Cerebellar nuclear complex (tissue), 1 donor: ENCODE measurements at places on chromosomes 3 and 15.

GRCh38 chr3:176579711-176580185 is 617.5 kb downstream of the TBL1XR1 start:
- DNase-seq: no peak

DNA sequence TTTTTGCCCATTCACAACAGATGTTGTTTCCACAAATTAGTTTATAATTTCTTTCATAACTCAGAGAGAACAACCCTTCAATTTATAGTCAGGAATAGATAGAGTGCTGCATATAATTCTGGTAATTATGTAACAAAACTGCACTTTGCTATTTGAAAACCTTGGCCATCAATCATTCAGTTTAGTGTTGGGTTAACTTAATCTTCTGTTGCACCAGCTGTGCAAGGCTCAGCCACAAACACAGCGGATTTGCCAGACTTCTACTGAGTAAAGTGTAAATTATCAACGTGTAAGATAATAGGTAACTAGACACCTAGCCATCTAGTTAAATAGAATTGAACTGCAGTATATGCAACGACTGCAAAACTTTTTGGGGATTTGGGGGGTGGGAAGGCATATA is 1064.3 kb upstream of the EPHA6 start:
- no peak for DNase-seq

GRCh38 chr3:151346292-151346691 is 16.9 kb upstream of the P2RY13 start:
- DNase-seq: no peak

DNA sequence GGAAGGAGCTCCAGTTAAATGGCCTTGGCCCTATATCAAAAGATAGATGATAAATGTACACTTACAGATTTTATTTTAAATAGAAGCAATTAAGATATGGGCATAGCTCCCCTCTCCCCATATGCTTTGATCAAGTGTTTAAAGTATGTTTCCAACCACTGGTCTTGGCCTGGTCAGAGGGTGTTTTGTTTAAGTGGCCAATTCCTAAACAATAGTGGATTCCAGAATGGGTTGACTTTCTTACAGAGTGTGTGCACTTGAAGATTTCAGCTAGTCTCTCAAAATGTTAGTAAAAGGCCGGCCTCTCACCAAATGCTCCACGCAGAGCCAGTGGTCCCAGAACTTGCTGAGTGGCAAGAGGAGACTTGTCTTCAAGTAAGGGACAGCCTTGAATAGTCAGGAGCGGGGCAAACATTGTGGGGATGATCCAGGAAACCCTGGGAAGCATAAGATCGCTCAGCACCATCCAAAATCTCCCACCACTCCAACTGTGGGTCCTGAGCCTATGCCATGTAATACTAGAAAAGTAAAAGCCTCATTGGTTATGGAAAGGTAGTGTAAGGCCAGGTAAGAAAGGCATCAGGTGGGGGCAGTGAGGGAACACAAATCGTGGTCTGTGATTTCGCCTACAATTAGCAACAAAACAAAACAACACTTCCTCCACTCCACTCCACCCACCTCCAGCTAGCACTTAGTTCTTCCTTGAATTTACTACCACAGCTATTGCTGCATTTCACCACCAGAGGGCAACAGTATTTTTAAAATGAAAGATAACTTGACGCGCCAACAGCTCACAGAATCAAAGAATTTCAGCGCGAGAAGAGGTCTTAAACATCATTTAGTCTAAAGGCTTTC is 4.8 kb downstream of the RARRES1 start:
- DNase-seq: no peak

DNA sequence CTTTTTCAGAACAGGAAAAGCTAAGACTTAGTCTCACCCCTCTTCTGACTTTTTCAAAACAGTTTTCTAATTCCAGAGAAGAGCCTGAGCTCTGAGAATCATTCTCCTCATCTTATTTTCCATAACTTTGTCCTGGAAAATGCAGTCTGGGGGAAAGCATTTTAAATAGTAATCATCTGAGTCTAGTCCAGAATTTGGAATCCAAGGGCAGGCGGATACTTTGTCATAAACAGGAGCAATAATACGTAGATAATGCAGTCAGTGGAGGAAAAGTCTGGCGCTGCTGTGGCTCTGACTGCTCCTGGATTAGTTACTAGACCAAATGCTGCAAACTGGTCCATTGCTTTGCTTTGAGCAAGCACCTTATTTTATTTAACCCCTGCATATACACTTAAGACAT is 285.0 kb downstream of the THSD4 start:
- no peak for DNase-seq

GRCh38 chr3:169846458-169847193 is 23.1 kb downstream of the LRRC31 start:
- DNase-seq: no peak

GRCh38 chr15:101559952-101560351 is 70.4 kb upstream of the PCSK6 start:
- DNase-seq: no peak

- DNase-seq: no peak
These were observed 353.6 kb downstream of the CNTN4 start for GRCh38 chr3:2452249-2452648.

DNA sequence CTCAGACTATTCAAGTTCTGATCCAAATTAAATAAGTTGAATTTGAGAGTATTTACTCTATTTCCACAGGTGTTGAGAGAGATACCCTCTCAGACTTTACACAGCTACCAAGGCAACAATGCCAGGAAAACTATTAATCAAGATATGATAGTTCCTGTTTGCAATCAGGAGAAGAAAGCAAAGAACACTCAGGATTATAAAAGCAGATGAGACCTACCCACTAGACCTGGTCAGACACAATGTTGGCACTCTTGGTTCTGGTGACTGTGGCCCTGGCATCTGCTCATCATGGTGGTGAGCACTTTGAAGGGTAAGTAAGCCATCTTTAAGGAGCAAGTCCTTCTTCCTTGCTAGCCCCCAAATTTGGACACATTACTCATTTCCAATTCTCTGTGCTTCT is at the start of gene CPB1:
Gene CPB1, plus strand, starts transcription at position 227 of the 400 bp plus-strand sequence. Its CDS starts 13 bp downstream, at position 240.
- DNase-seq: no peak

DNA sequence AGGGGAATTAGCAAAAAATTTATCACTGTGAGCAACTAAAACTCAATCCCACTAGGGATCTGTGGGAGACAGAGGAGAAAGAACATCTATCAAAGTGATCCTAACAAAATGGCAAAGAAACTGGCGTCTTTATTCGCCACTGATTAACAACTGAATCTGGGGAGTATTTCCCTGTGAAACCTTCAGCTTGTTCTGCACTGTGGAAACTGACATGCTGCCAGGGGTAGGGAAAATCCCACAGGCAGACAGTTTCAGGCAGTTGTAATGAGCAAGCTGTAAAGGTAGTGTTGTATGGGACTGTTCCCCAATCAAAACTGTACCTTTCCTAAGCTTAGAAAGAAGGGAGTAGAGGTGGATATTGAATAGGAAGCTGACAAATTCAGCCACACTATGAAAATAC is 611.7 kb downstream of the VGLL3 start:
- no peak for DNase-seq

DNA sequence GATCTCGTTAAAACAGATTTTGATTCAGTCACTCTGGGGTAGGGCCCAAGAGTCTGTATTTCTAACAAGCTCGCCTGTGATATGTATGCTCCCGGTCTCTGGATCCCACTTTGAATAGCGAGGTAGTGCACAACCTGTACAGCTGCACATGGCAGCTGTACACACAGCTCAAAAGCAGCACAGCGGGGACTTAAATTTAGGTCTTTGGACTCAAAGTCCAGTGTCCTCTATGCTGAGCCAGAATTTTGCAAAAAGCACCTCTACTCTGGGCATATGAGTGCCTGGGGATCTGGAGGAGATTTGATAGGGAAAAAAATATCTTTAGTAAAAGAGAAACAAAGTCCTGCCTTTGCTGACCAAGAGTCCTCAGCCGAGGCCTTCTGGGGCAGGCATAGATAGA is 83.1 kb downstream of the HMG20A start:
- DNase-seq: no peak

DNA sequence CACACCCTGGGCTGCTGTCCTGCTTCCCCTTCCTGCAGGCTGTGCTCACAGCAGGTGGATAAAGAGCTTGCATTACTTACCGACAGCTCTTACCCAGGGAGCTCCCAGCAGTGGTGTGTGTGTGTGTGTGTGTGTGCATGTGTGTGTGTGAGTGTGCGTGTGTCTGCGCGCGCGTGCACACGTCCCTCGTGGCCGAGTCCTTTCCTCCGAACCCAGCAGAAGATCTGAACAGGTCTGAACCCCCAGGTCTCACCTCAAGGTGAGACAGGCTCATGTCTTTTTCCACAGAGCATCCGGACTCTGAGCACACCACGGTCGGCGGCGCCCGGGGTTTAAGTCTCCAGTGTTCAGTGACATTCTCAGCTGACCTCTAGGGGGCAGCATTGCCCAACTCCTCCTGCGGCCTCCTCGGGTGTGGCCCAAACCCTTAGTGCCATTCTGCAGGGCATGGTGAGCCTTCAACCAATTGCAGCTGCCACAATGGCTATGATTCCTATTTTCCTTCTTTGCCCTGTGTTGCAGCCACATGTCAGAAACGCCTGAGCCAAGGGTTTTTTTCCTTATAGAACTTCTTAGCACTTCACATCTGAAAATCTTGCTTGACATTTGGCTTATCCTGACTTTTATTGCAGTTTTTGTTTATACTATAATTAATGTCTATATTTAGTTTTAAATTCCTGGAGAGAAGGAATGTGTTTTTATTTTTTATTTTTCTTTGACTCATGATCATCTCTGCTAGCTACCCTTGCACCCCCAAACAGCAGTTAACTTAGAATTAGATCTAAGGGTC is 64.1 kb upstream of the KLHL25 start:
- no peak for DNase-seq

- DNase-seq: no peak
These were observed 2.4 kb downstream of the SKOR1 start for GRCh38 chr15:67827562-67828277.

- no peak for DNase-seq
These were observed 6.5 kb upstream of the CORO2B start for GRCh38 chr15:68572309-68572708.

DNA sequence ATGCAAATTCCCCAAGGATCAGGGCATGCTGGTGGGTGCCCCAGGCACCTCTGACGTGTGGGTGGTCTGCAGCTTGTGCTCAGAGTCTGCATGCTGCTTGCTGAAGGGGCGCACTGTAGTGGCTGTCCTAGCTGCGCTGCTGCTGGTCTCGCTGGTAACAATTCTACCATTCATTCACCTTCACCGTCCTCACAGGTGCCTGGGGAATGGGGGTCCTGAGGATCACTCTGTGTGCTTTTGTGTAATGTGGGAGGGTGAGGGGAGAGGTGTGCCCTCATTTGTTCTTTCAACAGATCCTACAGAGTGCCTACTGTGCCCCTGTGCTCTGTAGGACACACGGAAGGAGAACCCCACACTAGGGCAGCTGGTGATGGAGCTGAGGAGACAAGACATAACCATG is 2.1 kb upstream of the ITGA11 start:
- DNase-seq: no peak

DNA sequence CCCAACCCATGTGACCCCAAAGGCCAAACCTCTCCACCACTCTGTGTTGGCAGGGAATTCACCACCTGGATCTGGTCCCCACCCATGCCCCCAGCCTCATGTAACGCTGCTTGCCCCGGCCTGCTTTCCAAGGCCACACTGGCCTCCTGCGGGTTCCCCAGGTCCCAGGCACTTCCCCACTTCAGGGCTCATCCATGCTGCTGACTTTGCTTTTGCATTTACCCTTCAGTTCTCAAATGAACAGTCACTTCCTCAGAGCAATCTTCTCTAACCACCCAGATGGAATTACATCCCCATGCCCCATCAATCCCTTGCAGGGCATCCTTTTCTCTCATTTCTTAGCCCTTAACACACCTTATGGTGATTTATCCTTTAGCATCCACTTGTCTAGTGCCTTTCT is 9.2 kb downstream of the DAPK2 start:
- DNase-seq: no peak

GRCh38 chr3:42735615-42736014 is 33.0 kb upstream of the HHATL start:
- no peak for DNase-seq

GRCh38 chr3:33315826-33316225 is 38.6 kb downstream of the FBXL2 start:
- DNase-seq: no peak

GRCh38 chr15:28459279-28459678 is 73.5 kb downstream of the GOLGA8G start:
- no peak for DNase-seq

DNA sequence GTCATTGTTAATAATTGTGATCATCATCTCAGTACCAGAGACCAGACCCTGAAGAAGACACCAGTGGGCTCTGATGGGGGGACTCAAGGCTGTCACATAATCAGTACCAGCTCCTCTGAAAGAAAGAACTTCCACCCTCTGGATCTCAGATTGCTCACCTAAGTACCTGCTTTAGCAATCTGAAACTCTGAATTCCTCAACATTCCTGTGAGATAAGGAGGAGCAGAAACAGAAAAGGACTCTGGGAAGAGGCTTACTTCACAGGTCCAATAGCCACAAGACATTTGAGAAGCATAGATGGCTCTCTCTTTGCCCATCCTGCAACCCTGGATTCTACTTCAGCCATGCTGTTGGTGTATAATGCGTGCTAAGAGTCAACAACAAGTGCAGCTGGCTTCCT is 44.0 kb upstream of the OXTR start:
- DNase-seq: no peak

DNA sequence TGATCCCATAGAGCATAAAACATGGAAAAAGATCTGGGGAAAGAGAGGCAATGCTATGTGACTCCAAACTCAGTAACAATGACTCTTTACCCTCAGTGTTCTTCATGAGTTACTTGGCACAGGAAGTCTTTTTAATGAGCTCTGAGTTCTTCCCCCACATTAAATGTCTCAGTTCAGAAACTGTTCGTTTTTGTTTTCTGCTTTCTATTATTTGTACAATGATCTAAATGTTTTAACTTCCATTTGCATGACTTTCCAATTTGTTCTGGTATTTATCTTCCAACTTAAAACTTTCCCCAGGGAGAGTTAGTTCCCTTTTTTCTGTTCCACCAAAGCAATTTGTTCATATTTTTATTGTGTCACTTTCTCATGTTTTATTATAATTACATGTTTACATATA is 177.0 kb upstream of the ZBTB20 start:
- DNase-seq: no peak

GRCh38 chr15:44710236-44711095 is 657 bp downstream of the PATL2 start:
- DNase-seq: no peak

GRCh38 chr3:55884491-55885285 is 397.6 kb upstream of the WNT5A start:
- DNase-seq: no peak

DNA sequence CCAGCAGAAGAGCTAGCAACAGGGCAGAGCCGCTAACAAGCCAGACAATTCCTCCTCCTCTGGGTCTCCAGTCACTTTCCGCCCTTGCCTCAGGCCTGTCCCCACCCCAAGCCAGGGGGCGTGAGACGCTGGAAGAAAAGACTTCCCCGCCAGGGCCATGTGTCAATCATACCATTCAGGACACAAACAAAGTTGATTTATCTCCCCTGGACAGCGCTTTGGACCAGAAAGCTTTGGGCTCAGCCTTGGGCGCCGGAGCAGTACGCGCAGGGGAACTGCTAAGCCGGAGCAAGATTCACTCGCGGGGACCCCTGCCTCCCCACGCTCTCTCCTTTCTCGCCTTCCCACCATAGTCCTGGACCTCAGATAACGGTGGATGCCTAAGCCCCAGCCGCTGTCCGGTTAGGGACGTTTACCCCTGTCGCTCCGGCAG is 479 bp downstream of the LRRC2 start:
- DNase-seq: no peak
